ENCODE measurements at places on chromosomes 2 and 18. TPM values are rescaled to one million over a fixed set of nuclear protein-coding genes. Genes with fewer than 3 reads are reported as not detected.

Gene FBXO36
- total RNA-seq: 3.4 TPM

Gene MOB4
- total RNA-seq: 46.4 TPM

Gene KLHL30
- total RNA-seq: 3.5 TPM

GRCh38 chr2:23073671-23074070 is 311.3 kb upstream of the KLHL29 start:
- no peak overlapping the region for H3K4me3 ChIP-seq
- no peak overlapping the region for H3K27ac ChIP-seq
- H3K4me1 ChIP-seq: no peaks in the 10 kb centered on the region

DNA sequence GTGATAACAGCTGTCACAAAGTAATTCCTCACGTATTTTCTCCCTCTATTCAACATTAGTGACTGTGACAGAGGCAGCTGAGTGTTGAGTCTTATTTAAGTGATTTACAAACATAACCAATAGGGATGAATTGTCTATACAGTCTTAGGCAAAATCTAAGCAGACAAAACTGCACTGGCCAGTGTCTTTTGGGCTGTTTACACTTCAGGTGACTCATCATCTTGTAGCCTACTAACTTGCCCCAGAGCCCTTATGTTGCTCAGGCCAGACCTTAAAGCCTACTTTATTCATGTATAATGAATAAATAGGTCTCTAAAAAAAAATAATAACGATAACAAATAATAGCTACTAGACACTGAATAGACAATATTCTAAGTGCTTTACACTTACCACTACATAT is 17.2 kb downstream of the THOC1 start:
- H3K27me3 ChIP-seq: no peaks in the 10 kb centered on the region
- H3K4me3 ChIP-seq: no peak overlapping the region
- no peaks in the 10 kb centered on the region for H3K36me3 ChIP-seq

Data from glutamatergic neuron (in vitro differentiated cells).